RWPE2 (cell line): ENCODE measurements at places on chromosomes 13 and 19.

- H3K36me3 ChIP-seq, result no peaks in the 10 kb centered on the region
- no peak overlapping the region for H3K4me3 ChIP-seq
- H3K27ac ChIP-seq, result no peak overlapping the region
- H3K4me1 ChIP-seq, result no peaks in the 10 kb centered on the region
- DNase-seq, result no peak
- peaks cover 27% of the 10 kb centered on the region for H3K27me3 ChIP-seq
These were observed 4.4 kb upstream of the MYO16 start for GRCh38 chr13:108624979-108625378.

GRCh38 chr19:40681039-40681438, 9.4 kb downstream of the NUMBL start:
- no peak overlapping the region for H3K4me3 ChIP-seq
- no peaks in the 10 kb centered on the region for H3K4me1 ChIP-seq
- no peak for DNase-seq
- H3K36me3 ChIP-seq, result peaks cover 62% of the 10 kb centered on the region
- no peak overlapping the region for H3K27ac ChIP-seq

- H3K4me3 ChIP-seq, result no peak overlapping the region
- no peak overlapping the region for H3K27ac ChIP-seq
- no peak for DNase-seq
- peaks cover 34% of the 10 kb centered on the region for H3K36me3 ChIP-seq
- peaks cover 8% of the 10 kb centered on the region for H3K4me1 ChIP-seq
- no peaks in the 10 kb centered on the region for H3K27me3 ChIP-seq
These were observed 7.2 kb downstream of the GJB2 start for GRCh38 chr13:20185366-20186056.

- no peak overlapping the region for H3K4me3 ChIP-seq
- DNase-seq, result no peak
- no peaks in the 10 kb centered on the region for H3K4me1 ChIP-seq
- H3K36me3 ChIP-seq, result no peaks in the 10 kb centered on the region
- peaks cover 99% of the 10 kb centered on the region for H3K27me3 ChIP-seq
These were observed 7.0 kb downstream of the PDX1 start for GRCh38 chr13:27926644-27927434.

GRCh38 chr13:21443171-21443570, 15.9 kb downstream of the ZDHHC20 start:
- DNase-seq, result no peak
- H3K27me3 ChIP-seq, result no peaks in the 10 kb centered on the region
- peaks cover 6% of the 10 kb centered on the region for H3K4me1 ChIP-seq
- H3K4me3 ChIP-seq, result no peak overlapping the region
- 0 out of 2 replicates have a peak, but pooled peaks cover 2% of the 10 kb centered on the region for H3K36me3 ChIP-seq

GRCh38 chr19:14102102-14102696, 11.6 kb upstream of the SAMD1 start:
- no peaks in the 10 kb centered on the region for H3K4me1 ChIP-seq
- H3K27me3 ChIP-seq, result no peaks in the 10 kb centered on the region
- no peak overlapping the region for H3K4me3 ChIP-seq

DNA sequence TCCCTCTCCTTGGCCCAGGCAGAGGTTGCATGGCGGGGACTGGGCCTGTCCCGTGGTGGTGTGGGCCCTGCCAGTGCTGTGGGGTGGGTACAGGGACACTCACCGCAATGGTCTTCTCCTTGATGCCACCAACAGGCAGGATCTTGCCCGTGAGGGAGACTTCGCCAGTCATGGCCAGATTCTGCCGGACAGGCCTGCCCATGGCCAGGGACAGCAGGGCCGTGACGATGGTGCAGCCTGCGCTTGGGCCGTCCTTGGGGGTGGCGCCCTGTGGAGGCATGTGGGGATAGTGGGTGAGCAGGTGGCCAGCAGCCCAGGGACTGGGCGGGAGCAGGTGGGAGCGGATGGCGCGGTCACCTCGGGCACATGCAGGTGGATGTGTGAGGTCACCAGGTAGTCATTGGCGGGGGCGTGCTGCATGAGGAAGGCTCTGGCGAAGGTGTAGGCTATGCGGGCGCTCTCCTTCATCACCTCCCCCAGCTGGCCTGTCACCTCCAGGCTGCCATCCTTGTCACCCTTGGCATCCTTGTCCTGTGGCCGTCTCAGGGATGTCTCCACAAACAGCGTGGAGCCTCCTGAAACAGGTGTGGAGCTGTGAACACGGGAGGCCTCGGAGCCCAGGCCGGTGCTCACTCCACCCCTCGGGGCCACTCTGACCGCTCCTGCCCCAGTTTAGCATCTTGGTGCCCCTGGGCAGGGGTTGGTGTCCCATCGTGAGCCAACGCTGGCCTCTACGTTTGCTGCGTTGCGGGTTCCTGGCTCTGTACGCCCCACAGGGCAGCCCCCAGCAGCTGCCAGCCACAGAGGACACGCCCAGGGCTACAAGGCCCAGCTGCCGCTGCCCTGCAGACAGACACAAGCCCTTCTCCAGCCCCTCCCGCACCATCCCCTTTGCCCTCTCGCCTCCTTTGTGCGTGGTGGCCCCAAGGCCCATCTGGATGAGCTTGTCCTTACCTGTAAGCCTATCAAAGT, 3.4 kb downstream of the RPL36 start:
- H3K27me3 ChIP-seq, result no peaks in the 10 kb centered on the region
- no peak overlapping the region for H3K4me3 ChIP-seq
- peak overlapping the region; percentile 89 for H3K27ac ChIP-seq
- DNase-seq, result no peak
- peaks cover 68% of the 10 kb centered on the region for H3K36me3 ChIP-seq

- no peak overlapping the region for H3K27ac ChIP-seq
These were observed 2301.2 kb downstream of the PCDH9 start for GRCh38 chr13:64928696-64929499.
